Bronchial epithelial cell (primary cell): ENCODE measurements at places on chromosomes 12 and 14. TPM values are rescaled to one million over a fixed set of nuclear protein-coding genes. Genes with fewer than 3 reads are reported as not detected.
A peak's percentile ranks its signal among the peaks of the same experiment; 100 is the strongest.

GRCh38 chr14:41586237-41586636 is 20.4 kb upstream of the LRFN5 start:
- DNase-seq: no peak

DNA sequence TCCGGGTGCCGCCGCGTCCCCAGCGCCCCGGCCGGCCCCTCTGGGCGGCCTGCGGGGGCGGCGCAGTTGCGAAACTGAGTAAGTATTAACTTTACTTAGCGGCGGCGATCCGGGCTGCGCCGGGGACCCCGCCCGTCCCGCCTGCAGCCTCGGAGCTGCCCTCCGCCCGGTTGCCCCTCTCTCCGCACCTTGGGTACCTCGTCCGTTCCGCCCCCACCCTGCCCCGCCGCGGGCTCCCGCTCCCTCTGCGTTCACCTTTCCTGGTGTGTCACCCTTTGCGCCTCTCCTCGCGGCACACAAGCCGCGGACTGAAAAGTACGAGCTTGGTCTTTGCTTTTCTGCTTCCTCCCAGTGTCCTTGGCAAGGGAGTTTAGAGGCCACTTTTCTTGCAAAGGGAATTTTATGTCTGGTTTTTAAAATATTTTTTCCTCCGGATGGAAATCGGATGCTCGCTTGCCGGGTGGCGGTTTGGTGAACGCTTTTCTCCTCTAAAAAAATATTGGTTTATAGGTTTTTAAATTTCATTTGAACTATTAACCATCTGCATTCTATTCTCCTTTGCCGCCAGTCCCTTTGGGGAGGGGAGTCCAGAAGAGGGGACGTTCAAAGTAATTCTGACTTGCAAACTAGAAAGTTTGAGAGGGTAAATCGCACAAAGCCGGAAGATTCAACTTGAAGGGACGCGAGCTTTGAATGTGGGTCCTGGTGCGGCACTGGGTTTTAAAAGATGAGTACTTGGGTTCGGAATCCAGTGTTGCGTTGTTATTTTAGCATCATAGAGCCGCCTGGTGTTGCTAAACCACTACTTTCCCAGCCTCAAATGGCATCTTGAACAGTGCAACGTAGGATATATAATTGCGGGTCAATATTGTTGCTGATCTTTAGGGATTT is 834 bp downstream of the RASSF8 start:
- DNase-seq: peak; percentile 65

DNA sequence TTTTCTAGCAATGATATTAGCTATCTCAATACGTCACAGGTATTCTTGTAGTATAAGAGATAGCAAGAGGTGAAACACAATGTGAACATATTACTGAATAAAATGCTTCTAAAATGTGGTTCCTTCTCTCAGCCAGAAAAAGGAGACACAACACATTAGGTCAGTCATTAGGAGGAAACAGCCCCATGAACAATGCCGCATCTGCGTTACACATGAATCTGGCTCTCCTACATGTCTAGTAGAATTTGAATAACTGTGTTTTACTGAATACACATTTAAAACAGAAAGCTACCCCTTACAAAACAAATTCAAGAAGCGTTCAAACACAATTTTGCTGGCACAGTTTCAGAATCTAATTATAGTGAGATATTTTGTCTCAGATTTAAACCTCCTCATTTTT is 51.6 kb downstream of the EFCAB11 start:
- no peak for DNase-seq

- DNase-seq: no peak
These were observed 1005.5 kb downstream of the NRXN3 start for GRCh38 chr14:79175671-79176070.

Gene SLC17A8
- not detected in 2 replicates for total RNA-seq

Gene GDF3
- not detected in 2 replicates for total RNA-seq

DNA sequence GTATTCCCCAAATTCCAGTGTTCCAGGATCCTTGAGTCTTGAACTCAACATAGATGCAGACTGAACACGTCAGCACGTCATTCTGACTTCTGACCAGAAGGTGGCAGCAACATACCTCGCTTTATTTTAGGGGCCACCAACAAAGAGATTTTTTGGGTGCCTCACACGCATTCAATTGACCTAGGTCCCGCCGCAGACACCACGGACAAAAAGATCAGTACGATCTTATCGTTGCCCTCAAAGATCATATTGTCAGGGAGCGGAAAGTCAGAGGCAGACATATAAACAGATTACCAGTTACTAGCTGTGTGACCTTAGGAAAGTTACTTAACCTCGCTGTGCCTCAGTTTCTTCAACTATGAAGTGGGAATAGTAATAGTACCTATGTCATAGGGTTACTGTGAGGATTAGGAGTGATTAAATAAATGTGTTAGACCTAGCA is 6.5 kb upstream of the PRPH start:
- peak; percentile 57 for DNase-seq

GRCh38 chr14:99164712-99165111 is 107.3 kb downstream of the BCL11B start:
- no peak for DNase-seq

DNA sequence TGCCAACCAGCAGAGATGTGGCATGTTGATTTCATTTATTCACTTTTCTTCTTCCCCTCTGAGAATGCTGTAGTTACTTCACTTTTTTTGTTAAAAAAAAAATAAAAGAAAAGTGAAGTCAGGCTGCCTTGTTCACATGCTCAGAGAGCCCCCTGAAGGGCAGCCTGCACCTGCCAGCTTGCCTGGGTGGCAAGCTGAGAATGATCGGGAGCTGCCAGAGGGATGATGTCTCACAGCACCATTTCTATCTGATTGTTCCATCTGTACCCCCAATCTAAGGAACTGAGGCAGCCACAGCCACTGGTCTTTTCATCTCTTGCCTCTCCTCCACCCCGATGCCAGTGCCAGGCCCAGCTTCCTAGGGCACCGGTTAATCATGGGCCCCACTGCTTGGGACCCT is 118.2 kb downstream of the TSPAN9 start:
- no peak for DNase-seq

- no peak for DNase-seq
These were observed 37.2 kb downstream of the TIMELESS start for GRCh38 chr12:56411781-56412639.

- no peak for DNase-seq
These were observed 2.1 kb downstream of the USP30 start for GRCh38 chr12:109054520-109054919.

DNA sequence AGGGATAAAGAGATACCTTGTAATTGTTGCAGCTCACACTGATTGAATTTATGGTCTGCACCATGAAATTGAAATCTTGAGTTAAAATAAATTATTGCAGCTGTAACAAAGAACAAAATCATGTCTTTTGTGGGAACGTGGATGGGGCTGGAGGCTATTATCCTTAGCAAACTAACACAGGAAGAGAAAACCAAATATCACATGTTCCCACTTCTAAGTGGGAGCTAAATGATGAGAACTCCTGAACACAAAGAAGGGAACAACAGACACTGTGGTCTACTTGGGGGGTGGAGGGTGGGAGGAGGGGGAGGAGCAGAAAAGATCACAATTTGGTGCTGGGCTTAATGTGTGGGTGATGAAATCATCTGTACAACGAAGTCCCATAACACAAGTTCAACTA is 22.6 kb downstream of the ERP27 start:
- DNase-seq: no peak

Gene SERPINA9
- not detected in 2 replicates for total RNA-seq

Gene PLEKHD1
- 0.26 TPM in 1 of 2 replicates, not detected in the other for total RNA-seq

Gene IRAK3
- 1.0 and 1.6 TPM in 2 replicates for total RNA-seq

- no peak for DNase-seq
These were observed 45.4 kb downstream of the AEBP2 start for GRCh38 chr12:19484738-19485137.

Gene L2HGDH
- total RNA-seq: 6.6 and 7.8 TPM in 2 replicates

Gene WNT5B
- 0.77 and 0.79 TPM in 2 replicates for total RNA-seq
